ENCODE measurements at places on chromosomes 2 and 18.

DNA sequence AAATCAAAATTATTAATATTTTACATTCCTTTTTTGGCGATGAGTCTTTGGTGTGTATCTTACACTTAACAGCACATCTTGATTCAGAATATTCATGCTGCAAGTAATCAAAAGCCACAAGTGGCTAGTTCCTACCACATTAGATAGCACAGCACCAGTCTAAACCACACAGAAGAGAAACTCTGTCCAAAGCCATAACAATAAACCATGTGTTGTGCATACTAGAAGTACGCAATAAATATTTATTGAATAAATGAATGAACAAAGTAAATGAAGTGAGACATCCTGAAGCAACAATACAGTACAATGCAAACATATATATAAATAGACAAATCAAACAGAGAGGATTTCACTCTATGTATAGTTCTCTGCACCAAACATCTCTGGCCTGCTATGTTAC lies 287.3 kb downstream of the EXOC6B start:
- no peak for DNase-seq

GRCh38 chr2:120404274-120404673 lies 58.3 kb downstream of the INHBB start:
- DNase-seq, result no peak

DNA sequence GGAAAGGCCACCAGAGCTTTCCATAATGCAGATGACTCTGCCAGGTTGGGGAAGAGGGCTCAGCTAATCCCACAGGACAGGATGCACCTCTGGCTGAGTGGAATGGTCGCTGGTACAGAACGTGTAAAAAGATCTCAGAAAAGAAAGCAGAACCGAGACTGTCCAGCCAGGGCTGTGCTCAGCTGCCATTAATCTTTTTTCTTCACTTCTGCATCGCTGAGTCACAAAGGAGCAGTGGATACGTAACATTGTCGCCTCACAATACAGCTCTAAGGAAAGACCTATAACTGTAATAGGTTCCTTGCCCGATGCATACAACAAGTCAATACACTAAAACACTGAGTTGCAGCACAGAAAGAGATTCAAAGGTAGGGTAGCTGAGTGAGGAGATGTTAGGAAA lies 354.2 kb downstream of the EN1 start:
- no peak for DNase-seq

- peak; percentile 74 for DNase-seq
These were observed 173.6 kb downstream of the SMAD7 start for GRCh38 chr18:48777026-48777743.

- no peak for DNase-seq
These were observed 114.8 kb upstream of the CDC42EP3 start for GRCh38 chr2:37786191-37786698.

DNA sequence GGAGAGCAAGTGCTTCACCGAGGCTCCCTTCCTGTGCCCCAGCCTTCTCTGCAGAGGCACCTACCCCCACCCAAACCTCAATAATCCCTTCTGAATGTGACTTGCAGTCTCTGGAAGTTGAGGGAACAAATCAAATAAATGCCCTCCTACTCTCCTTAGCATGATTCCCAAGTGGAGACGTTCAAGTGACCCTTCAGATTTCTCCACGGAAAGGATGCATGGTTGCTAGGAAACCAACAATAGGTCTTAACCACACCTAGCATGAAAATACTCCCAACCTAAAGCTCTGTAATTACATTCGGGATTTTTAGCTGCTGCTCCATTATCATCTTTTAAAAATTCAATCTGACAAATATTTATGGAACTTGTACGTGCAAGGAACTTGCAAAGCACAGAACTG lies 50.2 kb upstream of the CABLES1 start:
- no peak for DNase-seq

DNA sequence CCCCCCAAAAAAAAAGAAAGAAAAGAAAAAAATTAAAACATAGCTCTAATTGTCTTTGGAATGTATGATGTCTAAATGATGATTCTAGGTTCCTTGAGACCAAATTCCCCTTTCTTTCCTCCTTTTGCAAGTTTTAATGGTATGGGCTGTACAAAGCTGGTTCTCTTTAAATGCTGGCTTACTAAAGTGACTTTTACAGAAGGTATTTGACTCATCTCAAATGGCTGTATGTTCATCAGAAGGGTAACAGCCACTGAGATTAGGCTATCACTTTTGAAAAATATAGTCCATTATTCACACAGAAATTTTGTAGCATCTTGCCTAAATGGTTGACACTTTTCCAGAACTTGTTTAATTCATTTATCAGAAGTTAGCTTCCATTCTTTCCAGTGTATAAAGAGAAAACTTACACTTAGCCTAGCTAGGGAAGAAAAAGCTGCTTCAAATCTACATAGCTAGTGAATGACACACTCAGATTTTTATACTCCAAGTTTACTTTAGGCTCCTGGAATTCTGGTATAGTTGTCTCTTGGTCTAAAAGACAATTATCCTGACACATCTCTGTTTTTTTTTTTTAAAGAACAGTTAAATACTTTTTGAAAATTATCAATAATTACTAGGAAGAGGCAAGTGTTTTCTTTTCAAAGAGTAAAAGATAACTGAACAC lies 622.6 kb downstream of the LRP1B start:
- DNase-seq, result no peak

- no peak for DNase-seq
These were observed 5.7 kb downstream of the ITGB6 start for GRCh38 chr2:160194351-160194750.

GRCh38 chr18:11808001-11808855 lies 43.0 kb upstream of the CHMP1B start:
- DNase-seq, result no peak

- DNase-seq, result no peak
These were observed 92.3 kb upstream of the ZNF516 start for GRCh38 chr18:76587147-76587878.

- no peak for DNase-seq
These were observed 3.4 kb downstream of the TCF23 start for GRCh38 chr2:27152102-27152795.

GRCh38 chr2:114046866-114047435 lies 157.1 kb downstream of the ACTR3 start:
- no peak for DNase-seq

DNA sequence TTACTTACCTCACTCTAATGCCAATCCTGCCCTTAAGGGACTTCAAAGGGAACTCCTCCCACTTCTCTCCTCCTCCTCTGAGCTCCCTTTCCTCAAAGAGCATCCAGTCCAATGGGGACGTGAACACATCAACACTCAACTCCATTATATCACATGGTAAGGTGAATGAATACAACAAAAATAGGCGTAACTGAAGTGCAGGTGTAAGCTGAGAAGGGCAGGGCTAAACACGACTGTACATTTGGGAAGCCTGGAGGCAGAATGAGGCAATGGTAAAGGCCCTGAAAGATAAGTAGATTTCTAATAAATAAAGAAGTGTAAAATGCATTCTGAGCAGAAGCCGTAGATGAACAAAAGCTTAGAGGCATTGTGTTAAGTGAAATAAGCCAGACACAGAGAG lies 226.1 kb upstream of the TRIB2 start:
- no peak for DNase-seq

GRCh38 chr2:68653538-68653982 lies 10.2 kb downstream of the PROKR1 start:
- DNase-seq, result no peak

GRCh38 chr18:21369146-21369545 lies 127.1 kb downstream of the GREB1L start:
- no peak for DNase-seq

GRCh38 chr18:61167902-61168301 lies 165.3 kb upstream of the CDH20 start:
- DNase-seq, result no peak

Data from right forelimb (tissue), 1 donor.